Activated naive CD8-positive, alpha-beta T cell treated with anti-CD3 and anti-CD28 coated beads for 36 hours (primary cell): ENCODE measurements at places on chromosomes 2 and 18. TPM values are rescaled to one million over a fixed set of nuclear protein-coding genes. Genes with fewer than 3 reads are reported as not detected.

Gene TRABD2A
- total RNA-seq: 59.2 TPM

Gene RNF152
- total RNA-seq: 0.10 TPM

GRCh38 chr2:226673314-226673723 is 126.3 kb downstream of the IRS1 start:
- DNase-seq: no peak

DNA sequence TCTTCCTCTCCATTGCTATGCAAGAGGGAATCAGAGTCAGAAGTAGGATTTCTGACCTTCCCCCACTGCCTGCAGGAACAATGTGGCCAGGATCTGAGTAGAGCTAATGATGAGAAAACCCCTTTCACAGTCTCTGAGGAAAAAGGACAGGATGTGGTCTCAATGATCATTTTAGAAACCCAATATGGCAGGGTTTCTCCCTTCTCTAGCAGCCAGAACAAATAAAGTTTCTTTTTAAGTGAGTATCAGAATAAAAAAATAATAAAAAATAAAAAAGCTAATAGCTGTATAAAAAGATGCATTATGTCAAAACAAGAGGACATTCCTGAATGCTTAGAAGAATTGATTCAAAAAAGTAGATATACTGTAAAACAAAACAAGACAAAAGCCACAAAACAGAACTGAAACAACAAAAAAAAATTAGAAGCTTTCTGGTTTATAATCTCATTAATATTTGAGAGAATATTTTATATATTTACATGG is 1124.9 kb upstream of the ZEB2 start:
- DNase-seq: no peak

DNA sequence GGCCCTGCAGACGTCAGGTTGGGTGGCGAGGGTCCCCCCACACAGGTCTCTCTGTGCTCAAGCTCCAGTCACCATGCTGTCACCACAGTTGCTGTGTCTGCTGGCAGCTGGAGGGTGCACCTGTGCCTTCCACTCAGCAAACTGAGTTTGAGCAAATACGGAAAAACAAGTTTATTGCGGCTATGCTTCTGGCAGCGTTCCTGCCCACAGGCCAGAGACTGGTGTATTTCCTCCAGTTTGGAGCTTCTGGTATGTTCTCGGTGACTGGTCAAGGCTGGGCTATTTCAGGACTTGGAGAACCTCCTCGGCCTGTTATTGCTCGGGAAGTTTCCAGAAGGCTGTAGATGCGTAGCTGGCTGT is 132.6 kb downstream of the SEPTIN10 start:
- DNase-seq: no peak

- DNase-seq: no peak
Measured at GRCh38 chr2:64836566-64836965, 152.6 kb upstream of the SLC1A4 start.

DNA sequence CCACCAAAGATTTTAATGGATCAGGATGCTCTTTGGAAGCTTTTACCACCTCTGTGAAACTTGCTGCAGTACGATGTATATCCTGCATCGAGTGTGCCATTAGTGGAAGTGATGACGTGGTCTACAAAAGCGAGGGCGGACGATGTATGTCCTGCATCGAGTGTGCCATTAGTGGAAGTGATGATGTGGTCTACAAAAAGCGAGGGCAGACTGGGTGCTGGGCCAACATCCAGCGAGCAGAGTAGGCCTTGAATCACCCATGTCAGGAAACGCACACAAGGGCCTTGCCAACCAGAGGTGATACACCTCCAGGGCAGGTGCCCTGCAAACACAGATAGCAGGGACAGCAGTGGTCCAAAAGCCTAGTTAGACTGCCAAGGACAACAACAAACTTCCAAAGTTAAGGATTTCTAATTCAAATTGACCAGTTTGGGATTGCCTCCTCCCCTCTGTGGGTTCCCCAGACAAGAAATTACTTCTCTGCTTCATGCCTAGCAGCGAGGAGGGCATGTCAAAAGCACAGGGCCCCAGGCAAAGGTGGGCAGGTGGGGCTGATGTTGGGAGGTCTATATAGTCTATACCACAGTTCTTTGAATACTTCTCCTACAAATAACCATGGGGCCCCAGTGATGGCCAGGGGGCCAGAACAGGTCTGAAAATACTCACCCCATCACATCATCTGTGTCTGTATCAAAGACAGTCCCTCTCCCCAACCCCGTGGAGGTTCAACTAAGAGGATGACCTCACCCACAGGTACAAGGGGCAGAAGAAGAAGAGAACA is 70.2 kb downstream of the ADD2 start:
- no peak for DNase-seq

Gene ALK
- total RNA-seq: not detected

DNA sequence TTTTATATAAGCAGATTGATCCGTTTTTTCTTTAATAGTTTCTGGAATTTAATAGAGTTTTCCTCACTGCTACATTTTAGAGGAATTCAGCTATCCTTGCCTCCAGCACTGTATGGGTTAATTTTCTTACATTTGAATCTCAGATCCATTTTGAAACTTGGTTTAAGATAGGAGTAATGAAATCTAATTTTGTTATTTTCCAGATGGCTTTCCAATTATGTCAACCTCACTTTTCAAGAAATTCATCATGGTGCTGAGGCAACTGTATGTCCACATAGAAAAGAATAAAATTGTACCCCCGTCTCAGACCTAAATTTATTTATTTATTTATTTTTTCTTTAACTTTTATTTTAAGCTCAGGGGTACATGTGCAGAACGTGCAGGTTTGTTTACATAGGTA is 105.1 kb downstream of the EPB41L5 start:
- DNase-seq: no peak

DNA sequence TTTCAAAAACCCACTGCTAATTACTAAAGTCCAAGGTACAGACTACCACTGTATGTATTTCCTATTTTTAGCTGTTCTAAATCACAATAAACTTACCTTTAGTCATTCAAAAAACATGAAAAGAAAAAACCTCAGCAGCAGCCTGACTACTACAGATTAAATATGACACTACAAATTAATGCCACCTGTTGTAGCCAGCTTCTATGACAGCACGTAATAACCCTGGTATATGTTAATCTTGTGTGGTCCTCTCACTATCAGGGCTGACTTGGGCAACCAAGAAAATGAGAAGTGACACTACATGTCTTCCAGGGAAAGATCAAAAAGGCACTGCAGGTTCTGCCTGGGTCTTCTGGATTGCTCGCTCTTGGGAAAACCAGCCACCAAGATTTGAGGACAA is 90.6 kb upstream of the FAM124B start:
- no peak for DNase-seq

Gene PLGLB2
- 0.68 TPM for total RNA-seq

DNA sequence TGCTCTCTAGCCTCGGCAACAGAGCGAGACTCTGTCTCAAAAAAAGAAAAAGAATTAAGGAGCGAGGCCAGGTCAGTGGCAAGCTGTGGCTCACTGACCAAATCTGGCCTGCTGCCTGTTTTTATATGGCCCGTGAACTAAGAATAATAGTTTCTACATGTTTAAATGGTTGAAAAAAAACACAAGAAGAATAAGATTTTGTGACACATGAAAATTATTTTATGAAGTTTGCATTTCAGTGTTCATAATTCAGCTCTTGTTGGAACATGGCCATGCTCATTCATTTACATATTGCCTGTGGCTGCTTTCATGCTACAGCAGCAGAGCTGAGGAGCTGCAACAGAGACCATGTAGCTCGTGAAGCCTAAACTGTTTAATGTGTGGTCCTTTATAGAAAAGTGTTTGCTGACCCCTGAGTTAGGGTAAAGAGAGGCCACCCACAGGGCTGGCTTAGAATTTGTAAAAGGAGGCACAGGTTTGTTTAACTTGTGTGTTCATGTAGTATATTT is 59.5 kb downstream of the MFSD6 start:
- DNase-seq: no peak

GRCh38 chr2:222303828-222304736 is 5.3 kb upstream of the PAX3 start:
- no peak for DNase-seq

Gene ANKRD30B
- total RNA-seq: not detected
